Suprapubic skin (tissue), 4 donors: ENCODE measurements at places on chromosomes 12 and 14. TPM values are rescaled to one million over a fixed set of nuclear protein-coding genes. Genes with fewer than 3 reads are reported as not detected.
A peak's percentile ranks its signal among the peaks of the same experiment; 100 is the strongest.

The SLC41A2 gene
- total RNA-seq: 1.8 TPM

The PTCSC3 gene
- not detected for total RNA-seq

The ASPG gene
- 27.0 TPM for total RNA-seq

The EML5 gene
- total RNA-seq: 0.42 TPM

The RPL36AL gene
- total RNA-seq: 176 TPM

The SELPLG gene
- 2.7 TPM for total RNA-seq

The KRT85 gene
- total RNA-seq: 73.6 TPM

The GALNT8 gene
- total RNA-seq: 0.59 TPM

The HNF1A gene
- not detected for total RNA-seq

The GALNT4 gene
- total RNA-seq: 5.0 TPM

The AICDA gene
- not detected for total RNA-seq

DNA sequence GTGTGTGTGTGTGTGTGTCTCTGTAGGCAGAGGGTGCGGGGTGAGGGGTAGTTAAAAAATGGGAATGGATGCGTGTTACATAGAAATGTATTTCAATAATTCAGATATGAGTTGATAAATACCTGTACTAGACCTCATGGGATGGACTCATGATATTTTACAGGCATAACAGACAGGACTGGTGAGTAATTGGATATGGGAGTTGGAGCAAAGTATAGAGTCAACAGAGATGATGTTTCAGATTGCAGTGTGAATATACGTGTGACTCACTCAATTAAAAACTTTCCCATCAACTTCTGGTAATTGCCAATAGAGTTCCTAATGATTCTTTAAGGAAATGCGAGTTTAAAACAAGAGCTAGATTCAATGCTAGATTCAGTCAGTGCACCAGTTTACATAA lies 711.9 kb downstream of the C12orf50 start:
- H3K36me3 ChIP-seq: no peaks in the 10 kb centered on the region
- no peaks in the 10 kb centered on the region for H3K4me1 ChIP-seq
- H3K27ac ChIP-seq: no peak overlapping the region
- no peak for DNase-seq
- no peak overlapping the region for H3K4me3 ChIP-seq

GRCh38 chr14:79576424-79576823 lies 634.9 kb downstream of the DIO2 start:
- no peak overlapping the region for H3K27ac ChIP-seq
- DNase-seq: no peak
- no peaks in the 10 kb centered on the region for H3K4me1 ChIP-seq
- H3K27me3 ChIP-seq: no peaks in the 10 kb centered on the region
- no peak overlapping the region for H3K4me3 ChIP-seq
- H3K36me3 ChIP-seq: no peaks in the 10 kb centered on the region

DNA sequence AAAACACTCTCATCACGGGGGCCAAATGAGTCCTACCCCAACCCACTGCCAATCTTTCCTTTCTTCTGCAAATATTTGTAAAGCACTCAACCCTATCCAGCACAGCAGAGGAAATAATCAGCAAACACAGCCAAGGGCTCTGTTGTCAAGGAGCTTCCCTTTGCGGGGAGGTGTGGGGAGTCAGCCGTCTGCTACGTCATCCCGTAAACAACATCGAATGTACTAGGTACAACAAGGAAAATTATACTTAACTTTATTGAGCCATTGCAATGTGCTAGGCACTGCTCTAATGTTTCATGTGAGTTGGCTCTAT lies 22.8 kb downstream of the TMEM63C start:
- no peak overlapping the region for H3K4me3 ChIP-seq
- peaks cover 24% of the 10 kb centered on the region for H3K27me3 ChIP-seq
- no peaks in the 10 kb centered on the region for H3K36me3 ChIP-seq
- H3K4me1 ChIP-seq: no peaks in the 10 kb centered on the region

GRCh38 chr12:47023953-47024352 lies 55.5 kb upstream of the PCED1B start:
- peaks cover 3% of the 10 kb centered on the region for H3K27me3 ChIP-seq
- H3K27ac ChIP-seq: no peak overlapping the region
- no peaks in the 10 kb centered on the region for H3K4me1 ChIP-seq
- DNase-seq: no peak

DNA sequence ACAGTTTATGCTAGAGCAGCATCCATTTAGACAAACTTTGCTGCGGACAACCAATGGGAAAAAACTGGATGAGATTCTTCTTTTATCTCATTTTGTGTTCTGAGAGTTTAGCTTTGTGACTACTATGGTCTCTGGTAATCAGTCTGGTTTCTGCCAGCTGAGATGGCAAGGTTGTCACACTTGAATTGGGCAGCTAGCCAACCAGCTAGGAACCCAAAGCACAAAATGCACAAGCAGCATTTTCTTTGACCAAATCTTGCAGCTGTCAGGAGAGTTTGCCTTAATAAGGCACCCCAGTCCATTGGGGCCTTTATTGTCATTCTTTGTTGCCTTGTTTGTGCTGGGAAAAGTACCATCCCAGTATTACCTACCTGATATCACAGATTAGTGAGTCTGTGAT lies 34.0 kb upstream of the ETV6 start:
- no peak overlapping the region for H3K4me3 ChIP-seq
- no peaks in the 10 kb centered on the region for H3K36me3 ChIP-seq
- H3K27me3 ChIP-seq: no peaks in the 10 kb centered on the region
- H3K27ac ChIP-seq: no peak overlapping the region
- no peaks in the 10 kb centered on the region for H3K4me1 ChIP-seq
- no peak for DNase-seq

DNA sequence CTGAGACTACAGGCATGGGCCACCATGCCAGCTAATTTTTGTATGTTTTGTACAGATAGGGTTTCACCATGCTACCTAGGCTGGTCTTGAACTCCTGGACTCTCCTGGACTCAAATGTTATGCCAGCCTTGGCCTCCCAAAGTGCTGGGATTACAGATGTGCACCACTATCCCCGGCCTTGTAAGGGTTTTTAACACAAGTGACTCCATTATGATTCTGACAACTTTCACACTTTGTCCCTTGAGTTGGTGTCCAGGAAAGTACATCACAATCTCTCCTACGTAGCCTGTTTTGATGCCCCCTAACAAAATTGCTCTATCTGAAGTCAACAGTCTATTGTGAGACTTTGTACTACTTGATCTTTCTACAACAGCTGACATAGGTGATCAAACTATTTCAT lies 11.4 kb upstream of the METAP2 start:
- DNase-seq: no peak
- H3K27ac ChIP-seq: no peak overlapping the region
- H3K36me3 ChIP-seq: no peaks in the 10 kb centered on the region
- H3K27me3 ChIP-seq: no peaks in the 10 kb centered on the region

- H3K4me3 ChIP-seq: no peak overlapping the region
- H3K4me1 ChIP-seq: no peaks in the 10 kb centered on the region
- no peak for DNase-seq
- no peaks in the 10 kb centered on the region for H3K27me3 ChIP-seq
- no peak overlapping the region for H3K27ac ChIP-seq
Measured at GRCh38 chr12:76018672-76019071, 12.9 kb downstream of the PHLDA1 start.

GRCh38 chr14:55645845-55646832 lies 66.1 kb downstream of the KTN1 start:
- H3K4me3 ChIP-seq: no peak overlapping the region
- DNase-seq: no peak
- no peak overlapping the region for H3K27ac ChIP-seq
- H3K4me1 ChIP-seq: no peaks in the 10 kb centered on the region

GRCh38 chr12:1185460-1186182 lies 194.6 kb downstream of the ERC1 start:
- no peak overlapping the region for H3K27ac ChIP-seq
- H3K27me3 ChIP-seq: no peaks in the 10 kb centered on the region
- no peaks in the 10 kb centered on the region for H3K4me1 ChIP-seq
- no peak overlapping the region for H3K4me3 ChIP-seq

DNA sequence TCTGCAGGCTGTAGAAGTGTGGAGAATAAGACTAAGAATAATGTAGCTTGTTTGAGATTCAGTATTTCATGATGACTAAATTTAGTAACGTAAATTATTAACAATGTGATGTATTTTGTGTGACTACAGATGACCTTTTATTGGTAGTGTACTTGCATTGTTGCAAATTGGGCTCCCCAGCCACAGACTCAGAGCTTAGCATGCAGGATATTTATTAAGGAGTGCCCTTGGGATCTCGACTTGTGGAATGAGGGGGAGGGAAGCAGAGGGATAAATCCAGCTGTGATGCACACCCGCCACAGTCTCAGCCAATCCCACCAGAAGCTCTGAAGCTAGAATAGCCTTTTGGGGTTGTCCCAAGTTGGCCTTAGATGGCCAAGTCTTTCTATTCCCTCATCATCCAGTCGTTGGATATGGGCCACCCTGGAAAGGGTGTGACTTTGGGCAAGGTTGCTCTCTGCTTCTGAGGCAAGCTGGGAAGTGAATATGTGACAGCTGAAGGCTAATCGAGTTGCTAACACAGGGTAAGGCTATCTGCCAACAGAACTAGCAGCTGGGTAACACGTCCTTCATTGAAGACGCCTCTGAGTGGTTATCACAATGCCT lies 42.1 kb upstream of the USP44 start:
- H3K4me1 ChIP-seq: peaks cover 9% of the 10 kb centered on the region
- no peak overlapping the region for H3K4me3 ChIP-seq
- no peaks in the 10 kb centered on the region for H3K27me3 ChIP-seq
- H3K27ac ChIP-seq: no peak overlapping the region

- H3K4me1 ChIP-seq: peaks cover 7% of the 10 kb centered on the region
- no peak overlapping the region for H3K27ac ChIP-seq
- DNase-seq: no peak
- peak overlapping the region; percentile 45 for H3K4me3 ChIP-seq
- peaks cover 5% of the 10 kb centered on the region for H3K27me3 ChIP-seq
Measured at GRCh38 chr12:98456576-98457573, 58.5 kb upstream of the TMPO start.

DNA sequence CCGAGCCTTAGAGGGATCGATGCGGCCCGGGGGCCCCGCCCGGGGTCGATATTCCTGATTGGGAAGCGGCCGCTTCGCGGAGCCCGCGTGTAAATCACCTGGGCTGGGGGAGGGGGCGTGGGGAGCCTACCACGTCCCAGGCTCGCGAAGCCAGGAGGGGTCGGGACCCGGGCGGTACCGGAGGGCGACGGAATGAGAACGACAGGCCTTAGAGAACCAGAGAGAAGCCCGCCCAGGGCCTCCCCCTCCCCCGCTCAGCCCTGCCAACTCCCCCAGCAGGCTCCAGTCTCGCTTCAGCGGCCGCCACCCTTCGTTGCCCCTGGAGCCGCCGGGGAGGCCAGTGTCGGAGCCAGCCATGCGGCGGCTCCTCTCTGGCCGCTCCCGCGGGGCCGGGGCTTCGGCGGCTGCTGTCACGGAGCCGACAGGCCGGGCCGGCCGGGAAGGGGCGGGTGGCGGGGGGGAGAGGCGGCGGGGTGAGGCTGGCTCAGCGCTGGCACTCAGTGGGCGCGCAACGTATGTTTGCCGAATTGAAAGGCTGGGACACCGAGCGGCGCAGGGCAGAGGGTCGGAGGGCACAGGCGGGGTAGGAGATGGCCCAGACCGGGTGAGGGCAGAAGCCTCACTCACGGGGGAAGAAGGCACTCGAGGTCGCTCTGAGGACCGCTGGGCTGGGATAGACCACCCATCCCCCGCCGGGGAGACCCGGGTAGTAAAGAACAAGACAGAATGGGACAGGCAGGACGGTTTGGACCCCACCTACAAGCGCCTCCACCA lies 1.4 kb upstream of the DNAJC22 start:
- H3K36me3 ChIP-seq: no peaks in the 10 kb centered on the region
- peaks cover 53% of the 10 kb centered on the region for H3K4me1 ChIP-seq
- no peak overlapping the region for H3K27ac ChIP-seq
- DNase-seq: no peak

- no peaks in the 10 kb centered on the region for H3K36me3 ChIP-seq
- no peak overlapping the region for H3K27ac ChIP-seq
- no peaks in the 10 kb centered on the region for H3K27me3 ChIP-seq
Measured at GRCh38 chr12:124578854-124579253, 11.4 kb upstream of the NCOR2 start.
